ENCODE measurements at places on chromosomes 2 and 18.

DNA sequence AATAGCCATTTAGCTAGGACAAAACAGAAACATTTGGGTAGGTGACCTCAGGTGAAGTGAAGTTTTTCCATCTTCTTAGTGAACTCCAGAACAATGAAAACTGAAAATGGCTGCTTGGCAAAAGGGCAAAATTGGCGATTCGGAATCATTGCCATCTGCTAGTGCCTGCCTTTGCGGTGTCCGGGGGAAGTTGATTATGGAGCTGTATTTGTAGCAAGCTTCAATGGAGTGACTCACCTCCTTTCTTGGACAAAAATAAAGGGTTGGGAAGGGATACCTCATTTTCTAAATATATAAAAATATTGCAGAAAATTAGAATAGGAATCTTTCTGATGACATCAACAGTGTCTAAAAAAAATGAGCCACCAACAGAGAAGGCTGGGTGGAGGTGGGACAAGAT is 460.5 kb downstream of the TGIF1 start:
- no peak for DNase-seq

DNA sequence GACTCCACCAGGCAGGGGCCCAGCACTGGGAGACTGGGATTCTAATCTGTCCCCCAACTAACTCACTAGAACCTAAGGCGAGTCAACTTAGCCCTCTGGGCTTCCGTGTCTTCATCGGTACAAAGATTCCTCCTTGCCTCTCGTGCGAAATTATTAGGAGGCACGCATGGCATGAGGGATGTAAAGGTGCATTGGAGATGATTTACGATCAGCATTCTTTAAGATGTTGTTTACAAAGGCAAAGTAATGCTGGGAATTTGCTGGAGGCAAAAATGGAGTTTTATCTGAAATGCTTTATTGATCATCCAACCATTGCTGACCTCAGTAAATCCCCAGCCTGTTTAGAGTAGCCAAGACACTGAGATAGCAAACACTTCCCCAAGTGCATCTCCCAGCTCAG is 171.8 kb upstream of the KLHL29 start:
- DNase-seq, result no peak

DNA sequence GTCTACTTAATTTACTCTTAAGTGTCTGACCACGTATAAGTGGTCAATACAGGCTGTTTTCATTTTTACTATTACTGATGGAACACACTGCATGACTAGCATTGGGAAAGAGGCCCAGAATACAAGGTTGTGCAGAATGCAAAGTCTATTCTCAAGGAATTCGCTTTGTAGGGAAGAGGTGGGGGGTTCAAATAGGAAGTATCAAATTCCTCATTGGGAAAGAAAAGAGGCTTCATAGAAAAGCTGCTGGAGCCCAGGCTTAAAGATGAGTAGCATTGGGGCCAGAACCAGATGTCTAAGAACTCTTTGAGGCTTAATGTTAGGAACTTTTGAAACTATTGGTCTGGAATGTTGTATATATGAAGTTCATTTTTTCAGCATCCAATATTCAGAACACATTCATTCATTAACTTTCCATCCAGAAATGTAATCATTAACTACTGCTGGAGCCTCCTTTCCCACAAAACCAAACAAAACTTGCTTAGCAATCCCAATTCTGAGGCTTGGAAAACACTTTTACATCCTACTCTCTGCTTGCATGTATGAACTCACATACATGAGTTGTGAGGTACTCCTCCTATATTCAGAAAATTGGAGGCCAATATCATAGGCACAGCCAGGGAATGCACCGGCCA is 994 bp upstream of the LRATD1 start:
- no peak for DNase-seq

- no peak for DNase-seq
These were observed 98.3 kb upstream of the SPRED2 start for GRCh38 chr2:65530547-65531320.

DNA sequence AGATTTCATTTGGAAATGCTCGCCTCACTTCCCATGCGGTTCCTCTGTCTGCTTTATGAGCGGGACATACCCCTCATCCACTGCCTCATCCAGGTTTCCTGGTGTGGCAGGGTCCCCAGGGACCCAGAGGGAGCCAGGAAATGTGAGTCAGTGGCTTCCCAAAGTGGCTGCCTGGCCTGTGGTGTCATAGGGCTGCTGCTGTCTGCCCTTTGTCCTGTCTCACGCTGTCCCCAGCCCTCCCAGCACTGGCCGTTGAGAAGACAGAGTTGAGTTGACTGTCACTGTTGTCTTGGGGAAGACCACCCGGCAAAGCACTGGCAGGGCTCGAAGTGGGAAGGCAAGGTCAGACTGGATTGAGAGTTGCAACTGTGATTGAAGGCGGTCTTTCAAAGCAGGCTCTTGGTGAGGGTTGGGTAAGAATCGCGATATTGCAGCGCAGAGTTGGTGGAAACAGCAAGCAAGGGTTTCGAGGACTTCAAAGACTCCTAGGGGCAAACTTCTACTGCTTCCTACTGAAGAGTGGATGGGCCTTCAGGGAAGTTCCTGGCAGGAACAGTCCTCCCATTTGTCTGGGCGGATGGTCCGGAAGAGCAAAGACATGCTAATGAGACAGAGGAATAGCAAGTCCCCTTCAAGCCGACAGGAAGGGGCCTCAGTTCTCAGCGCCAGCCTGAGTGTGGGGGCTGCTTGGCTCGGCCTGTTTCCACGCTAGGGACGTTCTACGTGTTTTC is 33.9 kb downstream of the RAB31 start:
- no peak for DNase-seq

DNA sequence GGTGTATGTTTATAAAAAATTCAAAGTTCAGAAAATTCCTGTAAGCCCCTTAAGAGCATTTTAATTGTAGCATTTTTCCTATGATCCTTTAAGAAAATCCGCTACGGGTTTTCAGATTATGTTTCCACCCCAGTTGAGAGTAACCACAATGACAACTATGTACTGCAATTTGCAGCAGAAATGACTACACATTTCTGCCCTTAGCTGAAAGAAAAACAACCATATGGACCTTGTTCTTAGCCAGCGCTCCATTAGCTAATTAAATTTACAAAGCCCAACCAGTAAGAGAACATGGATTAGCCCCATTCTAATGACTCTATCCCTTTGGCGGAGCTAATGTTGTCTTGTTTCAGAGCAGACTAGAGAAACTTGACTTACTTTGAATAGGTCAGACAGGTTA is 247.6 kb downstream of the SLC8A1 start:
- DNase-seq, result no peak
